Activated effector memory CD4-positive, alpha-beta T cell treated with Interleukin-2 at 50 U/mL for 16 hours (primary cell): ENCODE measurements at places on chromosomes 1 and 21.

GRCh38 chr1:116674011-116674531 lies 6.5 kb upstream of the IGSF3 start:
- no peak for DNase-seq

GRCh38 chr1:209512821-209513220 lies 70.7 kb upstream of the CAMK1G start:
- no peak for DNase-seq

DNA sequence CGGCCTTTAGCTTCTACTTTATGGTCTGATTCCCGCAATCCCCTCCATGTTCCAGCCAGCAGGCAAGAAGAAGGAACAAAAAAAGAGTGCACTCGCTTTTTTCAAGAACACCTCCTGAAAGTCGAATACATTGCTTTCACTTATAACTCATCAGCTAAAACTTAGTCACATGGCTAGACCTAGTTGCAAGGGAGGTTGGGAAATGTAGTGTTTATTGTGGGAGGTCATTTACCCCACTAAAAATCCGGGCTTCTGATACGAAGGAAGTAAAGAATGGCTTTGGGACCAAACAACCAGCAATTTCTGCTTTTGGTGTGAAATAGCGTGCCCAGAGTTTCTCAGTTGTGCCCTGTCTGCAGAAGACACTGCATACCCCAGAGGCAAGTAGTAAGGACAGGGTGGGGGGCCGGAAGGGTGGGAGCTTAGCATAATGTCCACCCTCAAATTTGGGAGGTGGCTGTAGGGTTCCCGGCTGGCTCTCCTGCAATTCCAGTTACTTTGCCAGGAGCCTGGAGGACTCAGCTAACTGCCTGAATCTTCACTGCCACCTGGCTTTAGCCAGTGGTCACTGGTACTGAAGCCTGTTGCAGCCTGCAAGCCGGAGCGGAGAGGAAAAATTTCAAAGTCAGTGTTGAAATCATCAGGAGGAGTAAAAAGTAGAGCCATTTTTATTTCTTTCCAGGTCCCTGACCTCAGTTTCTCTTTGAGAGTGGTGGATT lies 57.7 kb upstream of the F3 start:
- no peak for DNase-seq

DNA sequence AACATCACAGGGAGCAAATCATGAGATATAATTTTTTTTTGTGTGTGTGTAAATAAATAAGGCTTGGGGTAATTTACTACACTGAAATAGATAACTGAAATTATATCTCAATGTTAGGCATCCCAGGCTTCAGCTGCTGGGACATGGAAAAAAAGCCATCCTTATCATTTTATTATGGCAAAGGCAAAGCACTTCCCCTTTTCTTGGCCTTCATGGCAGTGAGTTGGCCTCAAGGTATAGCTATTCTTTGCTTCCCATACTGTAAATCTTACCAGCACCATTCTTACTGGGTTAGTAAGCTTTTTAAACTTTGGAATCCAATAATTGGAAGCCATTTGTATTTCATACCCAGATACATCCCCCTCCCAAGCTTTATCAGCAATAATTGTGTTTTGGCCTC lies 29.0 kb downstream of the RBM11 start:
- DNase-seq: no peak

DNA sequence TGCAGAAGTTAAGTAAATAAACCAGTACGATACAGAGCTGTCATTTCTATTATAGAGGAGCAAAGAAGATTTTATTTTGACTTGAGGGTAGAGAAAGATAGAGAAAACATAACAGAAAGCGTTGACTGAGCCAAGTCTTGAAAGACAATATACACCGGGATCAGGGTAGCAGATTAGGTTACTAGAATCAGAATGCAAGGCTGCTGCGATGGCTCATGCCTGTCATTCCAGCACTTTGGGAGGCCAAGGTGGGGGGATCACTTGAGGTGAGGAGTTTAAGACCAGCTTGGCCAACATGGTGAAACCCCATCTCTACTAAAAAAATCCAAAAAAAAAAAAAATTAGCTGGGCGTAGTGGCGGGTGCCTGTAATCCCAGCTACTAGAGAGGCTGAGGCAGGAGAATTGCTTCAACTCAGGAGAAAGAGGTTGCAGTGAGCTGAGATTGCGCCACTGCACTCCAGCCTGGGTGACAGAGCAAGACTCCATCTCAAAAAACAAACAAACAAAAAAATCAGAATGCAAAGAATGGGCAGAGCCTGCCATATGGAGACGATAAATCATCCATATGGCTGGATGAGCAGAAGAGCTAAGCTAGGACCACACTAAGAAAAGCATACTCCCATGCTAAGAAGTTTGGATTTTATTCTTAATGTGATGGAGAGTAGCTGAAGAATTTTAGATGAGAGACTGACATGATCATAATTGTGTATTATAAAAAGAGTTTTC lies 9.9 kb upstream of the ABCD3 start:
- no peak for DNase-seq

DNA sequence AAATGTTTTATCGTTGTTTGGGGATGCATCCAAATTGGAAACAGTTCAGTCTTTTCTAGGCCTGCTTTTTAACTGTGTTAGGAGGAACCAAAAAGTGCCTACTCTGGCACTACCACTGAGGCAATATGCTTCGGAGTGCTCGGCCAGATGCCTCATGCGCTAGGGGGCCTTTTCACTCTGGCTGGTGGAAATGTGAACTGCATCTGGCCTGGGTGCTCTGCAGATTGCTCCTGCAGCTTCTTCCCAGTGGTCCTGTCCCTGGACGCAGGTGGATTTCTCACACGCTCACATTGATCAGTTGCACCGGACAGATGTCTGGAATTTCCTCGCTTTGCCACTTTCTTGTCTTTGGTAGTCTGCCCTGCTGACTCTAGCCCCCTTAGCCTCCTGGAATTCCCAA lies 330.2 kb upstream of the FMN2 start:
- DNase-seq: no peak

GRCh38 chr1:99934801-99935200 lies 35.0 kb upstream of the SLC35A3 start:
- no peak for DNase-seq
